ENCODE measurements at places on chromosomes 6 and 20. TPM values are rescaled to one million over a fixed set of nuclear protein-coding genes. Genes with fewer than 3 reads are reported as not detected.

Gene SPO11
- total RNA-seq, result not detected

Gene OR2H1
- total RNA-seq, result not detected

DNA sequence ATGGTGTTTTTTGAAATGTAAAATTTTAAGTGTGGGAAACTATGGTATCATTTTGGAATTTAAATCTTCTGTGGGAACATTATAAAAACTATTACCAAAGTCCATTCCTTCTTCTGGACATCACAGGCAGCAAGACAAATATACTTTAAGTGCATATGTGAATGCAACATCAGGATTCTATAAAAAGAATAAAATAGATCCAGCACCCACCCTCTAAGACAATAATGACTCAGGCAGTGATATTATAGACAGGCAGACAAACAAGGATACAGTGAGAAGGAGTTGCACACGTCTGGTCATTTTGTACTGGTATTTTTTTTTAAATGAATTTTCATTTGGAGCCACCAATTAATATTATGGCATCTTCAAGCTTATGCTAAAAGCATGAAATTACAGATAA lies 21.1 kb upstream of the NEDD9 start:
- peaks cover 55% of the 10 kb centered on the region for H3K36me3 ChIP-seq
- H3K4me1 ChIP-seq, result peaks cover 23% of the 10 kb centered on the region
- DNase-seq, result no peak
- H3K4me3 ChIP-seq, result no peak overlapping the region

- no peaks in the 10 kb centered on the region for H3K36me3 ChIP-seq
- no peaks in the 10 kb centered on the region for H3K4me1 ChIP-seq
- no peak overlapping the region for H3K4me3 ChIP-seq
- H3K27me3 ChIP-seq, result no peaks in the 10 kb centered on the region
These were observed 474.7 kb downstream of the EPM2A start for GRCh38 chr6:145260484-145261175.

DNA sequence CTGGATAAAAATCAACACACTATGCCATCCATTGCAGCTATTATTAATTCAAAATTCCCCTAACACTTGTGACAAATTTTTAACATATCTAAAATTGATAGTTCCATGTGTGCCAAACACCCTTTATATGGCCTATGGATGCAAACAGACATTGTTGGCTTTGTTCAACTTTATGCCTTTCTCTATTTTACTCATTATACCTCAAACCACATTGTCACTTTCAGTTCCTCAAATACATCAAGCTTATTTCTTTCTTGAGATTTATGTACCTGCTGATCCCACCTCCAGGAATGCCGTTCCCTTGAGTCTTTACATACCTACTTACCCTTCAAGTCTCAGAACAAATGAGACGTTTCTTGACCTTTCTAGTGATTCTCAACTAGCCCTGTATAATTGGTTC lies 193.5 kb upstream of the PLN start:
- H3K27me3 ChIP-seq, result peaks cover 12% of the 10 kb centered on the region
- no peak overlapping the region for H3K4me3 ChIP-seq
- H3K36me3 ChIP-seq, result no peaks in the 10 kb centered on the region
- H3K27ac ChIP-seq, result no peak overlapping the region
- peaks cover 2% of the 10 kb centered on the region for H3K4me1 ChIP-seq

- no peak overlapping the region for H3K27ac ChIP-seq
- H3K36me3 ChIP-seq, result peaks cover 38% of the 10 kb centered on the region
- DNase-seq, result no peak
- no peak overlapping the region for H3K4me3 ChIP-seq
- H3K27me3 ChIP-seq, result no peaks in the 10 kb centered on the region
- H3K4me1 ChIP-seq, result peaks cover 19% of the 10 kb centered on the region
These were observed 4.3 kb downstream of the PFDN4 start for GRCh38 chr20:54212226-54212625.

- H3K27ac ChIP-seq, result no peak overlapping the region
- no peak overlapping the region for H3K4me3 ChIP-seq
- H3K4me1 ChIP-seq, result peaks cover 17% of the 10 kb centered on the region
- H3K27me3 ChIP-seq, result no peaks in the 10 kb centered on the region
These were observed 116.5 kb downstream of the CLIC5 start for GRCh38 chr6:45898941-45899682.

All from activated T-helper 2 cell treated with anti-CD3 and anti-CD28 coated beads, Interferon-gamma antibody, Interleukin-2, Interleukin-4, amounts not matched to agents 10 μg/mL and 5 μg/mL and 100 μg/mL, durations not matched to agents 14 hours and 24 hours and 36 hours (primary cell).